Activated CD4-positive, alpha-beta T cell treated with anti-CD3 and anti-CD28 coated beads for 36 hours (primary cell): ENCODE measurements at places on chromosomes 16 and 17. TPM values are rescaled to one million over a fixed set of nuclear protein-coding genes. Genes with fewer than 3 reads are reported as not detected.

GRCh38 chr17:75460295-75460694 is 3.9 kb downstream of the TMEM94 start:
- no peak for DNase-seq

- DNase-seq = no peak
These were observed 219.7 kb downstream of the TMEM114 start for GRCh38 chr16:8370374-8371270.

DNA sequence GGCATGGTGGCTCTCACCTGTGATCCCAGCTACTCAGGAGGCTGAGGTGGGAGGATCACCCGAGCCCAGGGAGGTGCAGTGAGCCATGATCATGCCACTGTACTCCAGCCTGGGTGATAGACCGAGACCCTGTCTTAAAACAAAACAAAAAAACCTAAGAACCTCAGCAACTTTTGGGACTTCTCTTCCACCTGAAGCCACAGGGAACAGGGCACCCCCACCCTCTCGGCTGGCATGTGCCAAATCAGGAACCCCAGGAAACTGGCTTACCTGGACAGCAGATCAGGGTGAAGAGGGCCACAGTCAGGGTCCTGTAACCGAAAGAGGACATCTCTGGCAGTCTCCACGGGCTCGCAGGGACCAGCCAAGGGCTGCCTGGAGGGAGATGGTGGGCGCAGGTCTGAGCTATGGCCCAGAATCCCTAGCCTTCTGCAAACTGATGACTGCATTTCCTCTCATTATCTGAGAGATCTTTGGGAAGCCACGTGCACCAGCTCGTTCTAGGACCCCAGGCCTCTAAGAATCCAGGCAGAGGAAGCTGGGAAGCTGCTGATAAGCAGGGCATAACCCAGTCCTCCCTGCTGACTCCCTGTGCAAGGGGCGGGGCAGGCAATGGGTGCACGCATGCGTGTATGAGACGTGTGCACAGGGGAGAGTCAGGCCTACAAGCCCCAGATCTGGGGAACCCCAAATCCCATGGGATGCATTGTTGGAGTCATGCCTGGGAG is 8.4 kb downstream of the PRR29 start:
- DNase-seq = no peak

DNA sequence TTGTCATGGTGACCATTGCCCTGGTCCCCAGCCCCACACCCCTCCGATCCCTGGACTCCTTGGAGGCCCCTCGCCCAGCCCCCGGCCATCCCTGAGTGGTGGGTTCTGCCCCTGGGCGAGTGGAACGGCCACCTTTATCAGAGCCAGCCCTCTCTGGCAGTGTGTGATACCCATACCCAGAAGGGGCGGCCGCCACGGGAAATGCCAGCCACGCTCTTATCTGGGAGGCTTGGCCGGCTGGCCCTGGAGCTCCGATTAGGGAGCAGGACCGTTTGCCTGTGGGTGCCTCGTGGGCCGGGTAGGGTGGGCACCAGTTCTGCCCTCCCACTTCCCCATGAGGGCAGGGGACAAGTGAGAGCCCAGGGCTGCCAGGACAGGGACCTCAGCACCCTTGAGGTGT is 58.3 kb upstream of the ZC3H18 start:
- no peak for DNase-seq

DNA sequence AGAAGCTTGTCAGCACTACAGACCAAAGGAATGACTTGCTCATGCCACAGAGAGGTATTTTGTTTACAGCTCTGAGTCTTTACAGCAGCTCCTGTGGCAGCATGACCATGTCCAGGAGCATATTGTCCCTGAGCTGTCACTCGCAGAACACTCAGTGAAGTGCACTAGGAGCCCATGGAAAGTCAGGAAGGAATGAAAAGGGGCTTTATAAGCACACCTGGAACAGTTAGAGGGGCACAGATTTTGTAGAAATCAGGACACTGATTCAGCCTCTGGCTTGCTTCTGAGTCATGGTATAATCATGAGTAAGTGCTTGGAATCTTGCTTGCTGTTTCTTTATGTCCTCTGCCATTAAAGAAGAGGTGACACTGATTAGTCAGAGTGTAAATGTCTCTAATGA is 41.0 kb downstream of the TADA2A start:
- DNase-seq = no peak

GRCh38 chr16:14354561-14355351 is 275.3 kb downstream of the PARN start:
- peak; percentile 74 for DNase-seq

DNA sequence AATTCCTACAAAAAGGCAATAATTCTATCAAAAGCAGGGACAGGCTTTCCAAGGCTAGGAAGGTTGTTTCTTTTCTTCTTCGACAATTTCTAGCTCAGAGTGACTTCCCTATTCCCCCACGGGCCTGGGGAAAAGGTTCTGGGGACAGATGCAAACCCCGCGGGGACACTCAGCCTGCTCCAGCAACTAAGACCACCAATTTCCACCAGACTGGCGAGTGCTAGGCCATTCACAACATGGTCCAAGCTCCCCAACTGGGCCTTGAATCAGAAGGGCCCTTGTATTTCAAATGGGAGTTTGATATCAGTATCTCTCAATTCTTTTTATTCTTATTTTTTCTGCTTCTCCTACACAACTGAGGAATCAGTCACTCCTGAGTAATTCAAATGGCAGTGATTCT is 86.7 kb downstream of the USP31 start:
- no peak for DNase-seq

GRCh38 chr16:51807551-51807950 is 656.5 kb upstream of the SALL1 start:
- no peak for DNase-seq

GRCh38 chr16:740764-741505 is at the start of gene CIAO3:
CIAO3 (minus strand) TSS chr16:740997; CDS start chr16:740985, 12 bp downstream.
- DNase-seq = peak; percentile 96

GRCh38 chr17:65438708-65439294 is 122.6 kb downstream of the AXIN2 start:
- no peak for DNase-seq

- DNase-seq = peak; percentile 48
These were observed 20.4 kb upstream of the YPEL2 start for GRCh38 chr17:59311051-59311468.

DNA sequence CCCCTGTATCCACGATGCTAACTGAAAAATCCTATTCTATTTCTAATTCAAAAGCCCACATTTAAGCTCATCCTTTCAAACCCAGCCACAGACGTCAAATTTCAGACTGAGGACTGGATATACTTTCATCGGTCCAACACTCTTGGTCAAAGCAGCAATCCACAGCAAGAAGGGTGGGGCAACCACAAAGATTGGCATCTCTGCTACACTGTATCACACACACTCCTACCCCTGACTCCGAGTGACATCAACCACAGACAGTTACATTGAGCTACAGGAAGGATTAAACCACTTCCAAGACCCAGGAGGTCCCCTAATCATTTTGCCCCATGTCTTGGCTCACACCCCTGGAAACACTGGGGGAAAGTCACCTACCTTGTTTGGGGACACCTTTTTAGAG is 61.3 kb downstream of the GRIN2A start:
- DNase-seq = no peak

DNA sequence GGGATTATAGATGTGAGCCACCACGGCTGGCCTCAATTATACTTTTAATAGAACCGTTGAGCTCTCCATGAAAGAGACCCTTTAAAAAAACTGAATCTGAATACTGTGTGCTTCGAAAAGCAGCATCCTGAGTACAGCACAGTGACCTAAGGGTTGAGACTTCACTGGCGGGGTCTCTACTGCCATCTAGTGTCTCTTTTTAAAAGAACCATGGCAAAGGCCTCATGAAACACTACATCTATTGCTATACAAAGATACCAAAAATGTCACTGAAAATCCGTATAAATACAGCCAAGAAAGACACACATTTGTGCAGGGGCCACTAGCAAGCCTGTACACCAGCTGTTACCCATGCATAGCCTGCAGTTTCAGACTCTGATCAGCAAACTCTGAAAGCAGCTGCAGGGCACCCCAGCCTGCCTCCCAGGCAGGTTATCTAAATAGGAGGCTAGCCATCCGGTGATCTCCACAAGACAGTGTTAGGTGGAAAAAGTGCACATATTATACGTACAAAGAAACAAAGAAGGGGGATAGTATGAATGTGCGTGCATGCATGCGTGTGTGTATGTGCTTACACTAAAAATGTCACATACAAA is 35.3 kb downstream of the NPLOC4 start:
- peak; percentile 48 for DNase-seq

DNA sequence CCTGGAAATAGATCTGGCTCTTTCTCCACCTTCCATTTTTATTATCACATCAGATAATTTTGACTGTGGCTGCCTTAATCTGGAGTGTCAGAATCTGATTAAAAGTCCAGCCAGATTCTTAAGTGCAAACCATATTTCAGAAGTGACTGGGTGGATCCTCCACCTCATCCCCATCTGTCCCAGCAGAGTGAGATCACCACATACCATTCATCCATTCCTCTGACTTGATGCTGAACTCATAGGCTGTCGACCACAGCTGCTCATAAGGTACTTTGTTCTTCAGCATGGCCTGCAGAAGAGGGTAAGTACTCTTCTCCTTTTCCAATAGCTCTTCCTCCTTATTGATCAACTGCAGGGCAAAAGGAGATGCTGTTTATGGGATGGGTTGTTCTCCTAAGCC is 53.5 kb downstream of the DNAH3 start:
- no peak for DNase-seq

- no peak for DNase-seq
These were observed 25.3 kb downstream of the CDIP1 start for GRCh38 chr16:4513086-4513860.

- no peak for DNase-seq
These were observed 13.7 kb downstream of the PIEZO1 start for GRCh38 chr16:88771294-88771772.

DNA sequence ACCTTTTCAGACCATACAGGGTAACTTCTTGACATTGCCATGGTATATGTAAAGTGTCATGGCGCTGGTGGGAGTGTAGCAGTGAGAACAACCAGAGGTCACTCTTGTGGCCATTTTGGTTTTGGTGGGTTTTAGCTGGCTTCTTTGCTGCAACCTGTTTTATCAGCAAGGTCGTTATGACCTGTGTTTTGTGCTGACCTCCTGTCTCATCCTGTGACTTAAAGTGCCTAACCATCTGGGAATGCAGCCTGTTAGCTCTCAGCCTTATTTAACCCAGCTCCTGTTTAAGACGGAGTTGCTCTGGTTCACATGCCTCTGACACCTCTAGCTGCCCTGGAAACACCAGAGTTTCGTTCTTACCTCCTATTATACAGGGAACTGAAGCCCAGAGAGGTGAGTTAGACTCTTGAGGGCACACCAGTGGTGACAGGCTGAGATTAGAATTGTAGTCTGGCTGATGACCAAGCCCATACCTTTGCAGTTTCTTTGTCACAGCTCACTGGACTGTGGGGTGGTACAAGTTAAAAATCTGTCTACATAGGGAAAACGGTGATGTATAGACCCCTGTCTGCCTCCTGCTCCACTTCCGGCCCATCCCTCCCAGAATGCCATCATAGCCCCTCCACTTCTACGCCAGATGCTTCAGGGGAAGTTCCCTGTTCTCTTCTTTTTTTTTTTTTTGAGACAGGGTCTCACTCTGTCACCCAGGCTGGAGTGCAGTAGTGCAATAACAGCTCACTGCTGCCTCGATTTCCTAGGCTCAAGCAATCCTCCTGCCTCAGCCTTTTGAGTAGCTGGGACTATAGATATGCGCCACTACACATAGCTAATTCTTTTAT is 21.0 kb downstream of the KSR1 start:
- no peak for DNase-seq

ZNF469 gene
- total RNA-seq = 0.39 TPM

C1QTNF1 gene
- not detected for total RNA-seq

NGFR gene
- total RNA-seq = 0.21 TPM

TM4SF5 gene
- total RNA-seq = not detected

CLEC18C gene
- 0.25 TPM for total RNA-seq
